Stimulated activated CD8-positive, alpha-beta memory T cell treated with anti-CD3 and anti-CD28 coated beads, Interleukin-4, amount 100 ng/mL, for 1 hour (primary cell): ENCODE measurements at places on chromosomes 1 and 21.

DNA sequence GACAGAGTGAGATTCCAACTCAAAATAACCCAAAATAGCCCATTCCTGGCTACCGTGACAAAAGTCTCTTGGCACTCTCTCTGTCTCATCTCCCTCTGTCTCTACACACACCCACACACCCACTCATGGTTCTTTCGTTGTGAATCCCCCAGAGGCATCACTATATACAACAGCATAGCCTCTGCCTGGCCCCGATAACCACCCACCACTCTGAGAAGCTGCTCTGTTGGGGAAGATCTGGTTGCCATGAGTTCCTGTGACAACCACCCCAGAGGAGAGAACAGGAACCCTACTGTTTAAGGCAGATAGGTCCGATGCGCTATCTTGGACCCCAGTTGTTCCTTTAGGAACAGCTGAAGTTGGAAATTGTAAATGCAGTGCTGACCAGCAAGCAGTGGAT is 70.4 kb upstream of the LYST start:
- DNase-seq = no peak

DNA sequence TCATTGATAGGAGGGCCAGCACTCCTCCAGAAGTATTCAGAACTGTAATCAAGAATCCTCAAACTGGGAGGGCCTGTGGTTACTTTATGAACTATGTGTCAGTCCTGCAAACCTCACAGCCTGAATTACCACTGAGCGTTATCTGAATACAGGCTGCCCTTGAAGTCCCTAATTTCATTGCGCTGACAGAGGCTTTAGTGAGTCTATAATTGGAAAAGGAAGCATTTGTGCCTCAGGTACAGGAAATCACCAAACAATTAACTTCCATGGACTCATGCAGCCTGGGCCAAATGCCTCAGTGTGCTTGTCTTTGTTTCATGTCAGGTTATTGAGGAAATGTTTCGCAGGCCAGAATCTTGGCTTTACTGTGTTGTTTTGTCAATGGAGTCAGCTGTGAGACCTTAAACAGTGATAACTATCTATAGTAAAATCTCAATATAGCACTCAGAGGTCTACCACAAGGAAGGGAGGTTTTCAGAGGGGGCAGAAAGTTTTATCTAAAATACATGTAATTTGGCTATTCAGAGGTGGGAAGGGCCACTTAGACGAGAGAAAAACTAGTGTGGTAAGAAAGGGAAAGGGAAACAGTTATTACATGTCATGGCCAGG is 32.9 kb upstream of the DOCK7 start:
- no peak for DNase-seq

- DNase-seq = no peak
Observed at GRCh38 chr1:40825435-40825788, 36.8 kb downstream of the CITED4 start.

DNA sequence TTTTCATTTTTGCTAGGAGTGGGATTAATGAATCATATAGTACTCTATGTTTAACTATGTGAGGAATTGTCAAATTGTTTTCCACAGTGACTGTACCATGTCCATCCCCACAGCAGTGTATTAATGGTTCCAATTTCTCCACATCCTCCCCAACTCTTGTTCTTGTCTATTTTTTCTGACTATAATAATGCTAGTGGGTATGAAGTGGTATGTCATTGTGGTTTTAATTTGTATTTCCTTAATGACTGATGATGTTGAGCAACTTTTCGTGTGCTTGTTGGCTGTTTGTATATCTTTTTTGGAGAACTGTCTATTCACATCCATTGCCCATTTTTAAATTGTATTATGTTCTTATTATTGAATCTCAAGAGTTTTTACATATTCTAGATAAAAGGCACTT is 10.0 kb upstream of the KPRP start:
- no peak for DNase-seq

DNA sequence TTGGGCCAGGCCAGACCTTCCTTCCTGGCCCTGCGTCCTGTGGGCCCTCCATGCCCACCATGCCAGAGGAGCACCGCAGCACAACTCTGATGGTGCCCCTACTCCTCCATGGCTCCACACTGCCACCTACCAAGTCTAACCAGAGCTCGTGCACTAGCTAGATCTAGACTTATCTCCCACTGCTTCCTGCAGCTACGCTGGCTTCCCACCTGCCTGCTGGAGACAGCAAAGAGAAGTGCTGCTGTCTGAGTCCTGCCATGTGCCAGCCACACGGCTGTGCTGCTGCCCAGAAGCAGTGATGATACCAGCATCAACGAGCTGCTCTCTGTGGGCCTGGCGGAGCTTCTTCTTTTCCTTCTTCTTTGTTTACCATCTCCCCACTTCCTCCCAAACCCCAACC is 4.5 kb downstream of the GUCA2B start:
- DNase-seq = no peak

DNA sequence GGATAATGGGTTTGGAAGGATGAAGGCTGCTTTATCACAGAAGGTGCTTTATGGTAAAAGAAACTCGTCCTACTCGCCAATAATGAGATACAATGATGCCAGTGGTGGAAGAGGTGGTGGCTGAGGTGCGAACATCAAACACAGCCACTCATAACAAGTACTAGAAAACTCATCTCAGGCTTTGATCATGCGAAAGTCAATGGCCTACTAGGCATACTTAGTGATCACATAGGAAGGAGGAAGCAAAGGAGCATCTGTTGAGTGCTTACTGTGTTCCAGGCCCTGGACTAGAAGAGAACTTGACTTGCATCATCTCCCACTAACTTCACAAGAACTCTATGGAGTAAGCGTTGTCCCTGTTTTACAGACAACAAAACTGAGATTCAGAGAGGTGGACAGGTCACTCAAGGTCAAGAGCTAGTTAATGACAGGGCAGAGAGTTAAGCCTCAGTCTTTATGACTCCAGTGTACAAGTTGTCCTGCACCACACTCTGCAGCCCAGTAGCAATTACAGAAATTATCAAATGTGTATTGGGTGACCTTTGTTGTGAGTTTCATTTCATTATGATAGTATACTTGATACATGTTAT is 33.6 kb downstream of the RUNX1 start:
- DNase-seq = no peak

DNA sequence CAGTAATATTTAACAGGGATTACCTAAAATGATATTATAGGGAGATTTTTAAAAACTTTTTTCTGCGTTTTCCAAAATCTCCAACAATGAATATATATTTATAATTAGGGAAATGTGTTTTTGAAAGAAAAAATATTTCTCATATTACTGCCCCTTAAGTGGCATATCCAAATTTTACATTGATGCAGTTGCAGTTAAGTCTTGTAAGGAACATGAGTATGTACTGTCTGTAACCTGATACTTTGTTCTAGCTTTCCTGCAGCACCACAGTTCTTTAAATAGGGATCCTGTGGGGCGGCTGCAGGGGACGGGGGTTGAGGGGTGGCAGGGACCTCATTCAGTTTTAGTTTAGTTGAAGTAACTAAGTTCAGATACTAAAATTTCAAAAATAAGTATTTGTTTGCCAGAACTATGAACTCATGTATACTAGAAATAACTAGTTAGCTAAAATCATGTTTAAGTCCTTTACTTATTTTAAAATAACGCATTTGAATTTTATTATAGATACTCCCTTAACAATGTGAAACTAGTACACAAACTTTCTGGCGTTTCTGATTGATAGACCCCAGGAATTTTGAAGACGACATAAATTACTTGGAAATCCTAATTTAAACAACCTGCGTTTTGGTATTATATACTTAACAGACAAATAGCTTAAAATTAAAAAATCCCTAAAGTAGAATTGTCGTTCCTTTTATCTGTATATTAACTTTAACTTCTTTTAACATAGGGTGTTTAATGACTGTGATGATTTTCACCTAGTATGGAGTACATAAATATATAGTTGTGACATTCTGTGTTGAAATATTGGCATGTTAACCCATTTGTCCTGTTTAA is 639 bp upstream of the DNAJB4 start:
- no peak for DNase-seq

- DNase-seq = no peak
Observed at GRCh38 chr1:18110968-18111367, 3.4 kb downstream of the IGSF21 start.

DNA sequence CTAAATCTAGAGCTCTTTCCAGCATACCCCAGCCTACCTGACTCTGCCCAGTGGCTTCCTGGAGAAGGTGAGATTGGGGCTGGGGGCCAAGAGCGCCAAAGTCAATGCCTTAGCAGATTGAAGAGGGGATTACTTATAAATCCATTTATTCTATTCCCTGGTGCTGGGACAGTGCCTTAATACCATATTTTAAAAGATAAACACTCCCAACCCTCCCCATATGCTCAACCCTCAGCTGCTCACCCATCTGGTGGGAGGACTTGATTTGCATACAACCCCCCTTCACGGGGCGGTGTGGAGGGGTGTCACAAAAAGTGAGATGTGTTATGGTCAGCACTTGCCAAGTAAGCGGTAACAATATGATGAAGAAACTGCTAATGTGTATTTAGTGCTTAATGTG is 3.2 kb upstream of the DISP3 start:
- no peak for DNase-seq

- DNase-seq = no peak
Observed at GRCh38 chr1:14184454-14184853, 414.0 kb upstream of the KAZN start.

DNA sequence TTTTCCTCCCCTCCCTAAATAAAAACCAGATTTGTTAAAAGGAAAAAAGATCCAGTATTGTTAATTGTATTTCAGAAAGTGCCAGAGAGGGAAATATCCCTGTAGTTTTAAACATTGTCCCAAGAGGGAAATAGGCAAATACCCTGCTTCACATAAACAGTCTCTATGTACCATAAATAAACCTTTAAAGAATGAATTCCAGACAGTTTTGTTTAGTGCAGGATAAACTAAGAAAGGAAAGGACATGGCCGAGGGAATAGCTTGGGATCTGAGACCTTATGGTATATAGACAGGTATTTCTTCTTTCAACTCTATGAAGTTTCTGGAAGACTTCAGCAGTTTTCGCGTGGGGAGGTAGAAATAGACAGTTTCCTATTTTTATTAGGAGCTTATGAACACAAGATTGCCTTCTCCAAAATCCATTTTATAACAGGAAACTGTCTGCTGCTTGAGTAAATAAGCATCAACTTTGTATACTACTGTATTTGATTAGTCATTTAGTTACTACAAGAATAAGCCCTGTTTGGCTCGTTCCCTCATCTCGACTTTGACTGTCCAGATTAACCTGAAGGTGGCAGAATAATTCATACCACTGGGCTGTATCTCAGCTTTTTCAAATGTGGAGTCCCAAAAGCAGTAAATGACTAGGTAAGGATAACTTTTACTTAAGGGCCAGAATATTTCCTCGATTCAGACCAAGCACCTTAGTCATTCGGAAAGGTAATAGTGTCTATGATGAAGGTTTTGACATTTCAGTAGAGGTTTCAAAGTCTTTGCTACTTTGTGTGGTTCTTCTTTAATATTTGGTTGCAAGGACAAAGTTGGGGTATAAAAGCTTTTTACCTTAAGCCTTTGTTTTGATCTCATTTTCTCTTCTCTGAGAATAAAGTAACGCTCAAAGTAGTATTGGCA is 177.5 kb downstream of the VPS13D start:
- no peak for DNase-seq

DNA sequence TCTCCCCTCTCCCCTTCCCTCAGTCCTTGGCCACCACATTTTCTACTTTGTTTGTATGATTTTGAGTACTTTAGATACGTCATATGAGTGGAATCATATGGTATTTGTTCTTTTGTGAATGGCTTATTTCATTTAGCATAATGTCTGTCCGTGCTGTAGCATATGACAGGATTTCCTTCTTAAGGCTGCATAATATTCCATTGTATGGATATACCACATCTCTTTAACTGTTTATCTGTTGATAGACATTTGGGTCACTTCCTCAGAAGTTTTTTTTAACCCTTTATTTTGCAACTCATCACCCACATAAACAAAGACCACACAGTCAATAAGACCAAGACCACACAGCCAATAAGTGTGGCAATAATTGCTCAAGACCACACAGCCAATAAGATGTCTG is 24.9 kb downstream of the FAM163A start:
- DNase-seq = no peak

DNA sequence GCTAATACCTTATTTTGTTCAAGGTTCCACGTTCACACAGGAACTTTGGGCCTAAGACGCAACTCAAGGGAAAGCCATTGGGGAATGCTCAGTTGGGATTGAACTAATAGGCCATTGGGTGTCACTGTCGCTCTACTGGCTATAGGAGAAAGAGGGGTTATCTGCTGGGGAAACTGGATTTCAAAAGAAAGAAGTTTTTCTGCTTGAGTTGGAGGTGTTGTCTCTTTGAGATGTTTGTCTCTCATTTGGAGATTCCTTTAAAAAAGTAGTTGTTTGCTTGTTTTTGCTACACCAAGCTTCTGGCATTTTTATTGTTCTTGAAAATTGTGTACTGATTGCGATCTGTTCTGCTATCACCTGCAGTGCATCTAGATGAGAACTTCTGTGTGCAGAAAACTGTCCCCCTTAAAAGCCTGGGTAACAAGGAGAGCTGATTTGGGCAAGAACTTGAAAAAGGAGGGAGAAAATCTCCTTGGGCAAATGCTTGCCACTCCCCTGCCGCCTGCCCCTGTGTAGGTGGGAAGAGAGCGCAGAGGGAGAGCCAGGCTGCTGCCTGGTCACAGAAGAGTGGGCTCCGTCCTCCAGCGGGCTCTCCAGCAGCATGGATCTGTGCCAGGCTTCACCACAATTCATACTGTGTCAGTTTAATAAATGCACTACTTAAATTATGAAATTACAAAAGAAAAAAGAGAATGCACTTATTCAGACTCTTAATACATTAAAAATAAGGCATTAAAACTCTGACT is 39.9 kb downstream of the PEX14 start:
- no peak for DNase-seq

DNA sequence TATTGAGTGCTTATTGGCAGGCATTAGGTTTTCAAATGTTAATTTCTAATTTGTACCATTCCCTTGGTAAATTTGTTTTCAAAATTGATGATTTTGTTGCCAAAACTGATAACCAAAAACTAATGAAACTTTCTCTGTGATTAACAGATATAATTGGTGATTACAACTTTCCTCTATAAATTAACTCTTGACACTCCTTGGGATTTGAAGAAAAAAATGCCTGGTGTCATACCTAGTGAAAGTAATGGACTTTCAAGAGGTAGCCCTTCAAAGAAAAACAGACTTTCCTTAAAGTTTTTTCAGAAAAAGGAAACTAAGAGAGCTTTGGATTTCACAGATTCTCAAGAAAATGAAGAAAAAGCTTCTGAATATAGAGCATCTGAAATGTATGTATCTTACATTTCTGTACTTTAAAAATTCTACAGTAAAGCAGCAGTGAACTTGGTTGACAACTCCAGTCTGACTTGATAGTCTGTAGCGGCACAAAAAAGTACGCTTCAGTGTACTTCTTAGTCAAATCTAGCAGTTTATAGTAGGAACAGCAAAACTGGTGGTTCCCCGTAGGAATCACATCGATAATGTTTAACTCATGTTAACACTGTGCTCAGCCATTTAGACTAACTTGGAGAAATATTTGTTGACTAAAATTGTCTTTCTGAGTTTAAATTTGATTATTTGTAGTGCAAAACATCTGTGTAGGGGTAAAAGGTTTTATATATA is 3.0 kb downstream of the USP1 start:
- DNase-seq = no peak

DNA sequence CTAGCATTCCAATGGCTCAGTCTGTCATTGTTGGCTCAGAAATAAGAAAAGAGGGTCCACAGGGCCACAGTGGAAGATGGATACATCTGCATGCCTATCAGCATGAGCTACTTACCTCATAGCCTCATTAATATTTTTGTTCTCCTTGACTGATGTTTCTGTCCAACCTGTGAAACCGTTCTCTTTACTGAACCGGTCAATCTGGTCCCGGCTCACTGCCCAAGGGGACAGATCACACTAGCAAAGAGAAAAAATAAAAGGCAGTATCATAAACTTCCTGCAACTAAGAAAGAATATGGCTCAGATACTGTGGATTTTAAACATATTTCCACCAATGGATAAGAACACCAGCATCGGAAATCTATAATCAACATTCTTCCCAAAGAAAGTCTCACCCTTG is 4.7 kb downstream of the RAB29 start:
- DNase-seq = no peak
